Cardiac muscle cell (in vitro differentiated cells and primary cell): ENCODE measurements at places on chromosomes 2 and 18. TPM values are rescaled to one million over a fixed set of nuclear protein-coding genes. Genes with fewer than 3 reads are reported as not detected.

Gene CCDC121
- total RNA-seq, result 4.2 and 6.1 TPM in 2 replicates

Gene OXER1
- total RNA-seq, result 0.48 TPM in 1 of 2 replicates, not detected in the other

- H3K4me3 ChIP-seq, result peak overlapping the region; percentile 61
- H3K27me3 ChIP-seq, result no peaks in the 10 kb centered on the region
- peaks cover 4% of the 10 kb centered on the region for H3K36me3 ChIP-seq
- peak; percentile 91 for DNase-seq
- peaks cover 33% of the 10 kb centered on the region for H3K4me1 ChIP-seq
- peak overlapping the region; percentile 100 for H3K27ac ChIP-seq
Observed at GRCh38 chr2:121529439-121530211, 1.1 kb upstream of the RNU4ATAC start.

DNA sequence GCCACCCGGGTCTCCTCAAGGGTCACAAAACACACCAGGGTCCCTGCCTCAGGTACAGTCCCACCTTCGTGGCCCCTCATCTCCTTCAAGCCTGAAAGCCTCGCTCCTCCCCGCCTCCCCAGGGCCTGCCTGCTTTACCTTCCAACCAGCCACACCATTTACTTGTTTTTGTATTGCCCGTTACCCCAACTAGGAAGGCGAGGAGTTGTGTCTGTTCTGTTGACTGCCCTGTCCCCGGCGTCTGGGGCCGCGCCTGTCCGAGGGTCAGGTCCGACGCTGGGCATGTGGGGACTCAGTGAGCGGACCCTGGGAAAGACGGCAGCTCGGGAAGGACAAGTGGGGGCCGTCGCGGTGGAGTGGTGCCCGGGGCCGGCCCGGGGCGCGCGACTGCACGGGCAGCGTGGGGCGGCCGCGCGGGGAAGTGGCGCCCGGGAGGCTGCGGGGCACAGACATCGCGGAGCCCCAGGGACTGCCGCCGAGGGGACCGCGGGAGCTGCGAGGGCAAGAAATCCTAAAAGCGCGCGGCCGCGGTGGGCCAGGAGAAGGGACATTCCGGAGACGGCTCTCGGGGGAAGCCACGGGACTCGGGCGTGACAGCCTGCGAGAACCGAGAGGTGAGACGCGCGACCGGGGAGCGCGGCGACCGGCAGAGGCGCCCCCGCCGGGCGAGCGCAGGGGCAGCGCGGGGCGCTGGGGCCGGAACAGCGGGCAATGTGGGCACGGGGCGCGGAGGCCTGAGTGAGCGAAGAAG, 797 bp upstream of the GRHL1 start:
- H3K4me3 ChIP-seq, result peak overlapping the region; percentile 60
- peaks cover 78% of the 10 kb centered on the region for H3K27me3 ChIP-seq

Gene SERPINB3
- not detected in 2 replicates for total RNA-seq

DNA sequence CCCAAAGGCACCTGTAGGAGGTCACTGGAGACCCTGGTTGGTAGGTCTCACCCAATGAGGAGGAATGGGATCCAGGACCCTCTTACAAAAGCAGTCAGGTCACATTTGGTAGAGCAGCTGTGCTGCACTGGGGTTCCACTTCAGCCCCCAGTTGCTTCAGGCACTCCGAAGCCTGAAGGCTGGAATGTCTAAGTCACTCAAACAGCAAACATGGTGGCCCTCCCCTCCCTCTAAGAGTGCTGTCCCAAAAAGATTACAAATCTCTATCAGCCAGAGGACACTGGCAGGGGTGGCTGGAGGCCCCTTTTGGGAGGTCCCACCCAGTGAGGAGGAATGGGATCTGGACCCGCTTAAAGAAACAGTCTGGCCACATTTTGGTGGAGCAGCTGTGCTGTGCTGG, 17.7 kb downstream of the MSTN start:
- no peaks in the 10 kb centered on the region for H3K4me1 ChIP-seq
- DNase-seq, result no peak
- H3K27ac ChIP-seq, result no peak overlapping the region
